Peyer's patch (tissue), 4 donors: ENCODE measurements at places on chromosomes 6 and 20.

DNA sequence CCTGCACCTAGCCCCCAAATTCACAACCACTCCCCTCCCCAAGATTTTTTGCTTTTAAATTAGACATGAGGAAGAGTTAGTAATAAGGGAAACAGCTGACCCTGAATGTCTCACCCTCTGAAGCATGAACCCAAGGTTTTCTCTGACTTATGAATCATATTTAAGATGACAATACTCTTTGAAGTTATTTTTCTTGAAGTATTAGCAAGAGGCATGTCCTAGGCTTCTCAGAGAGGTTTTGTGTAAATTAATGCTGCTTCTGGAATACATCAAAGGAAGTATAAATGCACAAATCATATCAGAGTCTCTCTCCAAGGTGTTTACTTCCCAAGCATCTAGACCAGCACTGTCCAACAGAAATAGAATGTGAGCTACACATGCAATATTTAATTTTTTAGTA, 408.1 kb upstream of the MARCKS start:
- H3K4me1 ChIP-seq, result no peaks in the 10 kb centered on the region
- H3K36me3 ChIP-seq, result no peaks in the 10 kb centered on the region
- H3K27me3 ChIP-seq, result no peaks in the 10 kb centered on the region
- DNase-seq, result no peak

DNA sequence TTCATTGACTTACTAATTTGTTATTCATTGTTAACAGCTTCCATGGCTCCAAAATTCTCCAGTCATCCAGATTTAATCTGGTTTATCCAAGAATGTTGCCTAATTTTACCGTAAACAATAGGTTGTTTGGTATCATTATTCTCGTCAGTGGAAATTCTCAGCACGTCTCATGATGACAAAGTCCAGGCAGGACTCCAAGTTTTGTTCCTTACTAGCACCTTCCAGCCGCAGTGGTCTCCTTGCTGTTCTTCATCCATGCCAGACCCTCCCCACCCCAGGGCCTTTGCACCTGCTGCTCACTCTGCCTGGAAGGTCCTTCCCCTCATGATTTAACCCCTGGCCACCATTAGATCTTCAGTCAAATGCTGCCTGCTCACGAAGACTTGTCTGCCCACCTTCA, 48.1 kb upstream of the NAA20 start:
- peaks cover 86% of the 10 kb centered on the region for H3K36me3 ChIP-seq
- H3K4me1 ChIP-seq, result no peaks in the 10 kb centered on the region
- H3K4me3 ChIP-seq, result no peak overlapping the region
- H3K27ac ChIP-seq, result no peak overlapping the region
- DNase-seq, result peak; percentile 13

DNA sequence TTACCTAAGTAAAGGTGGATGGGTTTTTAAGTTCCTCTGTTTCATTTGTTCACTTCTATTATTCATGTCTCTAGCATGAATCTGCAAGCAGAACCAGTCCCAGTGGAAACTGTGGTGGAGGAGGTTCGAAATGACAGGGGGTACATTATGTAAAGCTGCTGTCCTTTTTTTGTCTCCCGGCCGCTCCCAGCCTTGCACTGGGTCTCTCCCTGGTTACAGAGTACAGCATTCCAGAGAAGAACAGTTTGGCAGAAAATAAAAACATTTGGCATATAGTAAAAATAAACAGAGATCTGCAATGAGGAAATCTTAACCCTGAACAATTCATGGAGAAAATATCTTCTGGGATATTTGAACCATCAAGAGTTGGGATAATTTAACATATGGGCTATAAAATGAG, 34.6 kb upstream of the TAGAP start:
- no peaks in the 10 kb centered on the region for H3K36me3 ChIP-seq
- DNase-seq, result no peak
- H3K27ac ChIP-seq, result no peak overlapping the region
- H3K4me3 ChIP-seq, result no peak overlapping the region
- no peaks in the 10 kb centered on the region for H3K4me1 ChIP-seq

- no peak for DNase-seq
- no peaks in the 10 kb centered on the region for H3K4me1 ChIP-seq
- H3K27ac ChIP-seq, result no peak overlapping the region
- no peaks in the 10 kb centered on the region for H3K27me3 ChIP-seq
- no peaks in the 10 kb centered on the region for H3K36me3 ChIP-seq
- no peak overlapping the region for H3K4me3 ChIP-seq
Measured at GRCh38 chr6:73028124-73028766, 197.1 kb downstream of the KHDC1L start.

DNA sequence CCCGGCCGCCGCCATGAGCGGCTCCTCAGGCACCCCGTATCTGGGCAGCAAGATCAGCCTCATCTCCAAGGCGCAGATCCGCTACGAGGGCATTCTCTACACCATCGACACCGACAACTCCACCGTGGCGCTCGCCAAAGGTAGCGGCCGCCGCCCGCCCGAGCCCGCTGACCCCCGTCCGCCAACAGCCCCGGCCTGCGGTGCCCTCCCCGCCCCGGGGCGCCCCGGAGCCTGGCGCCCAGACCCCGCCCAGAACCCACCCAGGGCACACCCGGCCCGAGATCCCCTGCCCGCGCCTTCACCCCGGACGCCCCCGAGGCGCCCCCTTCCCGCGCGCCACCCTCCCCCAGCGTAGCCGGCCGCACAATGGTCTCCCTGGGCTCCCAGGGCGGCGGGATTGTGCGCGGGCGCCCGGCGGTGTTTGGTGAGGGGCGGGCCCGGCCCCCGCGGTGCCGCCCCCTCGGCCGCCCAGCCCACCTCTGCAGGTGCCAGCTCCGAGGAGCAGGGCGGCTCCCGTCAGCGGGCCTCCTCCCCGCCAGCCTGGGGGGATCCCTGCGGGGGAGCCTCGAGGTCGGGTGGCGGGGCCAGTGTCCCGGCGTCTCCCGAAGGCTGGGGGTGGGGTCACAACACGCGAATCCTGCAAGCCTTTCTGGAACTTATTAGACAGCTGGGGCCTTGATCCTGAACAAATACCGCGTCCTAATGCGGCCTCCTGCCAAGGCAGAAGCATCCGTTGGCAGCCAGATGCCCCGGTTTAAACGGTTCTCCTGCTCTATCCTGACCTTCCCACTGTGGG, 577 bp downstream of the LSM14B start:
- H3K36me3 ChIP-seq, result peaks cover 34% of the 10 kb centered on the region
- DNase-seq, result peak; percentile 50
- peak overlapping the region; percentile 99 for H3K4me3 ChIP-seq
- H3K27me3 ChIP-seq, result no peaks in the 10 kb centered on the region
- peak overlapping the region; percentile 83 for H3K27ac ChIP-seq
